CD14-positive monocyte (primary cell): ENCODE measurements at places on chromosomes 16 and 17.

GRCh38 chr17:63369233-63369632 is 76.9 kb downstream of the CYB561 start:
- no peak for DNase-seq

DNA sequence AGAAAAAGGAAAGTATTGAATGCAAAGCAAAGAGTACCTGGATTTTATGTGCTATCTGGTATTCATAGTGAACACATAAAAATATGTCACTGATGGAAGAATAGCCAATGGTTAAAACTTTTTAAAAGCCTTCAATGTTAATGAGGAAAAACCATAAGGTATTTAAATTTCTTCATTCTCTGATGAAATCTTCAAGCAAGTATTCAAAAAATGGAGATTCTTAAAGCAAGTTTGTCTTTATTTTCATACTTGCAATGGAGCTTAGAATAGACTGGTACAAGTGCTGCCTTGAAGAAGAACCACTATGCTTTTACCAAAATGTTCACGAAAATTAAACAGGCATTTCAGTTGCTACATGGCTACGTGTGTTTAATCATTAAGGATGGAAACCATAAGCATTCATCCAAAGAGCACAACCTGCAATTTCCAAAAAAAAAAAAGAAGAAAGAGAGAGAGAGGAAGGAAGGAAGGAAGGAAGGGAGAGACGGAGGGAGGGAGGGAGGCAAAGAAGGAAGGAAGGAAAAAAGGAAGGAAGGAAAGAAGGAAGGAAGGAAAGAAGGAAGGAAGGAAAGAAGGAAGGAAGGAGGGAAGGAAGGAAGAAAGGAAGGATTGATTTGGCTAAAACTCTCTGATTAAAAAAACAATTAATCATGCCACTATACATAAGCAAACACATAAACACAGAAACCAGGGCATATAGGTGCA is 17.6 kb downstream of the HS3ST3A1 start:
- no peak for DNase-seq

GRCh38 chr16:56748191-56748590 is 18.3 kb downstream of the NUP93 start:
- DNase-seq, result no peak

DNA sequence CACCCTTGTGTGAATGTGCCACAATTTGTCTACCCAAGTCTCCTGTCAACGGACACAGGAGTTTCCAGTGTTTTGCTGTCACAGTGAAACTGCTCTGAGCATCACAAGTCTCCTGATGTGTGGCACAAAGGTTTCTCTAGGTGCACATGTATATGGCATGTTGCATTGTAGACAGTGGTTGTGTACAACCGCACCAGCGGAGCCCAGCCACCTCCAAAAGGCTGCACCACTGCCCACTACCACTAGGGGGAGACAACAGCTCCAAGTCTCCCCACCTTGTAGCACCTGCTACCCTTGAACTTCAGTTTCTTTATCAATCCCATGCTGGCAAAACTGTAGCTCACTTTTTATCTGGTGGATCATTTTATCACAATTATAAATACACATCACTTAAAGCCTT is 95.5 kb upstream of the ZNF469 start:
- DNase-seq, result no peak

GRCh38 chr16:67996666-67997065 is 2.6 kb downstream of the DPEP2 start:
- no peak for DNase-seq

- no peak for DNase-seq
Measured at GRCh38 chr17:49003557-49004511, 6.6 kb downstream of the IGF2BP1 start.

DNA sequence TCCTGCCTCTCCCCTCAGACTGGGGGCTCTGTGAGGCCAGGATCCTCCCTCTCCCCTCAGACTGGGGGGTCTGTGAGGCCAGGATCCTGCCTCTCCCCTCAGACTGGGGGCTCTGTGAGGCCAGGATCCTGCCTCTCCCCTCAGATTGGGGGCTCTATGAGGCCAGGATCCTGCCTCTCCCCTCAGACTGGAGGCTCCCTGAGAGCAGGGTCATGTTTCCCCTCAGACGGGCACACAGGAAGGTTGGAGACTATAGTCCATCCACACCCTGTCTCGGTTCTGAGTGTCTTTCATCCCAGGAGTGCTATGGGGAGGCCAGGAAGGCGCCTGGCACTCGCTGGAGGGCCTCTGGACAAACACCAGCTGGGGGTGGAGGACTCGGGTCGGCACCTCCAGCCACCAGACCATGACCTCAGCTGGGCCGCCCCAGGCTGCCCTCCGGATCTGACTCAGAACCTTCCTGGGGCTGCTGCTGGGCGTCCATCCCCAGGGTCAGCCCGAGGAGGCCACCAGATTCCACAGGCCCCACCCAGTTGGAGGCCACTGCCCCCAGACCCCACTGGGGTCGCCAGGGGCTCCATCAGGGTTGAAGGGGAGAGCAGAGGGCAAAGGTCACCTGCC is 21.9 kb upstream of the DLX4 start:
- DNase-seq, result no peak

- no peak for DNase-seq
Measured at GRCh38 chr17:1651559-1651844, 1.8 kb upstream of the RILP start.

DNA sequence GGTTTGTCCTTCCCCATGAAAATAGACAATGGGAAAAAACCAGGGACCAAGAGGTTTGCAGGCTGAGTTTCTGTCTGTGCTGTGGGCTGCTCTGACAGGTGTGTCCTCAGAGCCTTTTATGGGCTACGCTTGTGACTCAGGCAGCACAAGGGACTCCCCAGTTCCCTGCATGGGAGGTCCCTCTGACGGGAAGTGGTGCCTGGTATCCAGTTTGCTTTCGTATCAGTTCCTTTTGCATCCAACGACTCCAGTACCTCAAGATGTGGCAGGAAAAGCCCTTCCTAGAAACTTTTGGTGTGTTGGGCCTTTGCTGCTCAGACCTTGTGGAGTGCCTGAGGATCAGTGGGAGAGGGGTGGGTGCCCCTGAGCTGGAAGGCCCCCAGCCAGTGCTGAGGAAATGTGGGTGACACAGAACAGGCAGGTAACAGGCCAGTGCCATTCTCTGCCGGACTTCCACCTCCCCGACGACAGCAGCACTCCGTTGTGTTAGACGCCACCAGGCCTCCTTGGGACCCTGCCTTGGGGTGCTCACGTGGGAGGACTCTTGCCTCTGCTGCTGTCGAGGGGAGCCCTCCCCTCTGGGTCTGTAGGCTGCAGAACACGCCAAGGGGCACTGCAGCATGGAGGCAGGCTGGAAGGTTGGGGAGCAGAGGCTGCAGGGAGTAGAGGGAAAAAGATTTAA is 38.4 kb upstream of the IRF8 start:
- DNase-seq, result no peak

- no peak for DNase-seq
Measured at GRCh38 chr16:85474621-85475217, 138.4 kb upstream of the GSE1 start.

DNA sequence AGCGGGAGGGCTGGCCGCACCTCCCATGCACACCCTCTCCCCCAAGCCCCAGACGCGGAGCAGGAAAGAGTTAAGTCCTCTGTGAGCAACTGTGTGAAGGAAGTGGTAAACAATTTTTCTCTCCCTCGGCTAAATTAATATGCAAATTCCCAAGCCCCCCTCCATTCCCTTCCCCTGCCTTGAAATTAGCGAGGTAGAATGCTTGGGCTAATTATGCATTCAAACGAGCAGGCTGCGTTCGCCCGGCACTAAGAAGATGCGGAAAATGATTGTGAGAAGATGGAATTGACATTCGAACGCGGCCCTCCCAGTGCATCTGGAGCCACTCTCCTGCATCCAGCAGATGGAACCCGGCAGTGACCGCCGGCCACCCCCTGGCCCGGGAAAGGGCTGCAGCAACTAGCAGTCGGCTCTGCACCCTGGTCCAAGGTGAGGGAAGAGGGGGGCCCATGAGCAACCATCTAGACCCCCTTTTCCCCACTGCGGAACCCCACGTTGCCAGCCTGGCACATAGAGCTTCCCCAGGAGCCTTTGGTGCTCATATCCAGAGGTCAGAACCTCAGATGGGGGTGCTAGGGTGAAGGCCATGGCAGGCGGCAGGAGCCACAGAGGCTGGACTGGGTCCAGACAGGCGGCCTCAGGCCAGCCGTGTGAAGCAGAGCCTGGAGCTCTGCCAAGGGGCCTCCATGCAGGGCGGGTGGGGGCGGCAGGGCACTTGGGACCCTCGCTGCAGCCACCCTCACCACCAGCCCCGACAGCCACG is 49.1 kb upstream of the ACSF3 start:
- DNase-seq, result no peak

- peak; percentile 8 for DNase-seq
Measured at GRCh38 chr16:79334127-79334526, 266.4 kb downstream of the MAF start.

DNA sequence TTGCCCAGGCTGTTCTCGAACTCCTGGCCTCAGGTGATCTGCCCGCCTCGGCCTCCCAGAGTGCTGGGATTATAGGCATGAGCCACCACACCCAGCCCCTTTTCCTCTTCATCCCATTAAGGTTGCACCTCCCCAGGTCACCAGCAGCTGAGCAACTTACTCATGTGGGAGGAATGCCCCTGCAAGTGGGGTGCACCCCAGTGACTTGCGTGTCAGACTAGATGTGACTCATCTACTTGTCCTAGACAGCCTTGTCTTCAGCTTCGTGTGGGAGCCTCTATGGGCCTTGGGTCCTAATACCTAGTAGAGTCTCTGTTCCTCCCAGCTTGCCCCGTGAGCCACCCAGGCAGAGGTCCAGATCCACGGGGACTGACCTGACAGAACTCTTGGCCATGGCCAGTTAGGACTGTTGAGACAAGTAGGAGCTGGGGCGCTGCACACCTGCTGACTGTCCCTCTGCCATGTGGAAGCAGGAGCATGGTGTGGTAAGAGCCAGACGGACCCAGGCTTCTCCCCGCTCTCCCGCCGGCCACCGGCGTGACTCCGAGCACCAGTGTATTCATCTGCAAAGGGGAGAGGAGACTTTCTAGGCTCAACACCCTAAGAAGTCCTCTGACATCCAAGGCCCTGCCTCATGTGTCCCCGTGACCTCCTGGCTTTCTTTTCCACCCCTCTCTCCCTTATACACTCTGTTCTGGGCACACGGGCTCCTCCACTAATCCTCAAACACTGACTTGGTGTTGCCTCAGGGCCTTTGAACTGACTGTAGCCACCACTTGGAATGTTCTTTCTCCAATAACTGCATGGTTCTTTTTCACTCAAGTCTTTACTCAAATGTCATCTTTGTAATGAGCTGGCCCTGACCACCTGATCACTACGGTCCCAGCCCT is 11.6 kb upstream of the CBX4 start:
- no peak for DNase-seq

- no peak for DNase-seq
Measured at GRCh38 chr16:69166946-69167930, 19.7 kb upstream of the SNTB2 start.

DNA sequence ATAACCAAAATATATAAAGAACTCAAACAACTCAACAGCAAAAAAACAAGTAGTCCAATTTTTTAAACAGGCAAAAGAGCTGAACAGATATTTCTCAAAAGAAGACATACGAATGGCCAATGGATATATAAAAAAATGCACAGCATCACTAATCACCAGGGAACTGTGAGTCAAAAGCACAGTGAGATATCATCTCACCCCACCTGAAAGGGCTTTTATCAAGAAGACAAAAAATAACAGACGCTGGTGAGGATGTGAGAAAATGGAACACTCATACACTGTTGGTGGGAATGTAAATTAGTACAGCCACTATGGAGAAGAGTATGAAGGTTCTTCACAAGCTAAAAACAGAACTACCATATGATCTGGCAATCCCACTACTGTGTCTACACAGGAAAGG is 7.4 kb downstream of the XYLT1 start:
- no peak for DNase-seq

- DNase-seq, result no peak
Measured at GRCh38 chr16:48347980-48348379, 37.2 kb downstream of the SIAH1 start.
